ENCODE measurements at places on chromosomes 7 and 10.

- DNase-seq = no peak
Measured at GRCh38 chr7:99252166-99252895, 20.3 kb upstream of the MYH16 start.

- DNase-seq = peak; percentile 31
Measured at GRCh38 chr10:122062831-122063674, 74.1 kb downstream of the TACC2 start.

- no peak for DNase-seq
Measured at GRCh38 chr10:50316695-50317648, 65.7 kb upstream of the ASAH2 start.

DNA sequence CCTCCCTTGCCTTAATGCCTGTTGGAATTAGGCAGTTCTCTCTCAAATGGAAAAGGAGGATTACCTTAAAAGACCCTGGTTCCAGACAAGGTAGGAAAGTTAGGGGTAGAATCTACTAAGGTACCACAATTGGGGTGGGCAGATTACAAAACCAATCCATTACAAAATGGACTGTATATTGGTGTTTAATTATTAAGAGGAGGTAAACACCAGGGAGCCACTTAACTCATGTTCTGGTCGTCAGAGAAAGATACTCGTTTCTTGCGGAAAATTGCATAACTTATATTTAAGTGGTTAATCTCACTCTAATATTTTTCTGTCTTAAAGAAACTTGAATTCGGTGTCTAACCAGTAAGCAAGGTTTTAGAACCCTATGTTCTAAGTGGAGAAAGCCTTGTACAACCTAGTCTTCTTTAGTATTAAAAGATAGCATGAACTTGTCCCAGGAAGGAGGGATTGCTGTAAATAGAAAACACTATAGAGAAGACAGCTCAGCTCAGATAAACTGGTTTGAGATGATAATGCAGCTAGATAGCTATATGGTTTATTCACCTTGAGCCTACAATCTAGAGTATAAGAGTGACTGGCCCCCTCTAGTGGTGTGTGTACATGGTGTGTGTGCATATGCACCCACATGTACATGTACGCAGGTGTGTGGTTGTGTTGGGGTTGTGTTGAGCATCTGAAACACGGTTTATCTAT is 58.0 kb upstream of the STRIP2 start:
- DNase-seq = peak; percentile 63

All from D341Med (cell line).